Kidney (tissue), 22 donors: ENCODE measurements at places on chromosomes 1 and 21. TPM values are rescaled to one million over a fixed set of nuclear protein-coding genes. Genes with fewer than 3 reads are reported as not detected.
A peak's percentile ranks its signal among the peaks of the same experiment; 100 is the strongest.

GRCh38 chr1:226038661-226039060 is 23.9 kb upstream of the H3-3A start:
- no peaks in the 10 kb centered on the region for H3K36me3 ChIP-seq
- no peak for DNase-seq
- H3K27ac ChIP-seq, result no peak overlapping the region
- H3K4me1 ChIP-seq, result no peaks in the 10 kb centered on the region
- no peaks in the 10 kb centered on the region for H3K27me3 ChIP-seq

DNA sequence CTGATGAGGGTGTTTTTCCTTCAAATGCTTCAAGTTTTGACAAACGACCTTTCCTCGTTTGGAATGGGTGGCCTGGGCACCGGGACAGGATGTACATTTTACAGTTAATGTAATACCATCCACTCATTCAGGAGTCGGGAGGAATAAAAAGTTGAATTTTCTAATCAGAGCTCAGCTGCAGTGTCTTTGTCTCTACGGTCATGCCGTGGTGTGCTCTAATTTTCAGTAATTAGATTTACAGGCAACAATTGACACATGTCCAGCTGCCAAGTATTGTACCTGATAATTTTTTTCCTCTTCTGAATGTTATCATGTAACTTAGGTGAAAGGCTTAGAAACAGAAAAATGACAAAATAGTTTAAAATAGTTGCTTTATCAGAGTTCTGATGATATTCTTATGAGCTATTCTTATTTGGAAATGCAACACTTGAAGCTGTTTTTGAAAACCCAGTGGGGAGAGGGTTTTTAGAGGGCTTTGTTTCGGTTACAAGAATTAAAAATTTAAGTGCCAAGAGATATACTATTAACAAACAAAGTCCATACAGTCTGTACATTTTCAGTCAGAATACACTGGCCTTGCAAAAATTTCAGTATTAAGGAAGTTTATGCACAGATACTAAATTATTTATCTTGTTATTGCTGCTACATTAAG is 1.0 kb downstream of the CDKN2C start:
- H3K4me3 ChIP-seq, result peak overlapping the region; percentile 83
- no peaks in the 10 kb centered on the region for H3K36me3 ChIP-seq
- H3K4me1 ChIP-seq, result peaks cover 5% of the 10 kb centered on the region
- DNase-seq, result no peak

The OBSCN gene
- total RNA-seq, result 30.0 TPM

The THRAP3 gene
- 102 TPM for total RNA-seq
